ENCODE measurements at places on chromosomes 16 and 17.
A peak's percentile ranks its signal among the peaks of the same experiment; 100 is the strongest.

DNA sequence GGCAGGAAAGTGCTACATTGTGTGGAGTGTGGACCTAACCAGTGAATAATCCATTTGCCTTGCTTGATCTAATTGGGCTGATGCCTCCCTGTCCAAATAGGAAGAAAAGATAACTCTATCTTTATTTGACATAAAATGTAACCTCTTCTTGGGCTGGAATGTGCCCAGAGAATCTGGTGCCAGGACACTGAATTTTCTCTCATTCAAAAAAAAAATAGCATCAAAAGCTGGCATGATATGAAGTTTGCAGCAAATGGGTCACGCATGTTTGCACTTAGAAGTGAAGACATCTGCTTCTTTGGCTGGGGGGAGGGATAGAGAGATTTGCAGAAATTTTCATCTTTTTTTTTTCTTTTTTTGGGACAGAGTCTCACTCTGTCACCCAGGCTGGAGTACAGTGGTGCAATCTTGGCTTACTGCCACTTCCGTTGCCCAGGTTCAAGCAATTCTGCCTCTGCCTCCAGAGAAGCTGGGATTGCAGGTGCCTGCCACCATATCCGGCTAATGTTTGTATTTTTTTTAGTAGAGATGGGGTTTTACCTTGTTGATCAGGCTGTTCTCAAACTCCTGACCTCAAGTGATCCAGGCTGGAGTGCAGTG is 478.2 kb upstream of the EEF2KMT start:
- DNase-seq: no peak

DNA sequence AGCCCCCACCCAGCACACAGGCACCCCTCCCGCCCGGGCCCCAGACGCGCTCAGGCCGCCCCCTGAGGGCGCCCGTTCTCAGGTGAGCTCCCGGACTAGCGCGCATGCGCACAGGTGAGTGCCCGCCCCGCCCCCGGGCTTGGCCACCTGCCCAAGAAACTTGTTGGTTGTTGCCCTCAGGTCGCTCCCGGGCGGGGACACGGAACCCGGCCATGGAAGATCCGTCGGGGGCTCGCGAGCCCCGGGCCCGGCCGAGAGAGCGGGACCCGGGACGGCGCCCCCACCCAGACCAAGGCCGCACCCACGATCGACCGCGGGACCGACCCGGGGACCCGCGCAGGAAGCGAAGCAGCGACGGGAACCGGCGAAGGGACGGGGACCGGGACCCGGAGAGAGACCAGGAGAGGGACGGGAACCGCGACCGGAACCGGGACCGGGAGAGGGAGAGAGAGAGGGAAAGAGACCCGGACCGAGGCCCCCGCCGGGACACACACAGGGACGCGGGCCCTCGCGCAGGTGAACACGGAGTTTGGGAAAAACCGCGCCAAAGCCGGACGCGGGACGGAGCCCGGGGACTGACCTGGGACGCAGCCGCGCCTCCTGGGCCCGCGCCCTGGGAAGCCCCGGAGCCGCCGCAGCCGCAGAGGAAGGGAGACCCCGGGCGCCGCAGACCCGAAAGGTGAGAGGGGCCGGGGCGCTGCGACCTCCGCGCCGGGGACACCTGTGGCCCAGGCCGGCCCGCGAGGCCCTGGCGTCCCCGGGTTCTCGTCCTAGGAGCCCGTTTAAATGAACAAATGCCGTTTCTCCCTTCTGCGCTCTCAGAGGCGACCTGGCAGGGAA is at the start of gene MARVELD3:
Gene MARVELD3, plus strand, starts transcription at position 167 of the 840 bp plus-strand sequence. Its CDS starts 46 bp downstream, at position 213.
- DNase-seq: no peak

DNA sequence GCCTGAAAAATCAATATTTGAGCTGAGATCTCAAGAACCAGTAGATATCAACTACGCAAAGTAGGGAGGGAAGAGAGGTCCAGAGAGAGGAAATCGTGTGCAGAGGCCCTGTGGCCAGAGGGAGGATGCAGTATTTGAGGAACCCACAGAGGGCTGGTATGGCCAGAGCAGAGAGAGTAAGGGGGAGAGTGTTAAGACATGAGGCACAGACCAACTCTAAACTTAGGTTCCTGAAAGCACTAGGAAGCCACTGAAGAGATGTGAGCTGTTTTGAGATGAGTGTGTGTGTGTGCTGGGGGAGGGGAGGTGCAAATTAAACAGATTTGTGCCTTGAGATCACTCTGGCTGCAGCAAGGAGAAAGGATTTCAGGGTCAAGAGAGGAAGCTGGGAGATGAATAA is 10.9 kb downstream of the SLC13A2 start:
- DNase-seq: no peak

DNA sequence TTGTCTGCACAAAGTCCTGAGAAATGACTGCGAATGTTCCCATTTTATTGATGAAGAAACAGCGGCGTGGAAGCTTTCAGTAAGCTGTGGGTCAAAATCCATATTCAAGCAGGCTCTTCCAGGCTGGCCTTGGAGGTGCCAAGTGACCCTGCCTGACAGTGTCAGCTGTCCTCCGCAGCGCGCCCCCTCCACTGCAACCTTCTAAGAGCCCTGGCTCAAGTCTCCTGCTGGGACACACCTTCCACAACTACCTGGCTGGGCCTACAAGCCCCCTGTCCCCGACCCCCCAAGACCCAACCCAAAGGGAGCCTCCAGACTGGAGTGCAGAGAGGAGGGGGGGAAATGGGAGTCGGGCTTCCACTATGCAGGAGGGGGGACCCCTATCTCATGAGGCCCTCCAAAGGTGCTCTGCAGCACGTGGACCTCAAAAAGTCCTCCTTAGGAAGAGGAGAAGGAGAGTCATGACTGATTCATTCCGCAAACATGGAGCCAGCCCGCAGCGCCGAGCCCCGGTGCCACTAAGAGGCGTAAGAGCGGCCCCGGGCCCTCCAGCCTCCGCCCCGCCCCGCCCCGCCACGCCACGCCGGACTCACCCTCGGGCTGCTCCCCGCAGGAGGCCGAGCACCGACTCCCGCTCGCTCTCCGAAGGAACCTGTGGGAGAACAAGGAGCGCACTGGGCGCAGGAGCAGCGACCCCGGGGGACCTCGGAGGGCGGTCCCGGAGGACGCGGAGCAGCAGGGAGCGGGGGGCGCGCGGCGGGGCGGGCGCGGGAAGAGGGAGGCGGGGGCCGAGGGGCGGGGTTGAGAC is 574 bp downstream of the MPP3 start:
- no peak for DNase-seq

DNA sequence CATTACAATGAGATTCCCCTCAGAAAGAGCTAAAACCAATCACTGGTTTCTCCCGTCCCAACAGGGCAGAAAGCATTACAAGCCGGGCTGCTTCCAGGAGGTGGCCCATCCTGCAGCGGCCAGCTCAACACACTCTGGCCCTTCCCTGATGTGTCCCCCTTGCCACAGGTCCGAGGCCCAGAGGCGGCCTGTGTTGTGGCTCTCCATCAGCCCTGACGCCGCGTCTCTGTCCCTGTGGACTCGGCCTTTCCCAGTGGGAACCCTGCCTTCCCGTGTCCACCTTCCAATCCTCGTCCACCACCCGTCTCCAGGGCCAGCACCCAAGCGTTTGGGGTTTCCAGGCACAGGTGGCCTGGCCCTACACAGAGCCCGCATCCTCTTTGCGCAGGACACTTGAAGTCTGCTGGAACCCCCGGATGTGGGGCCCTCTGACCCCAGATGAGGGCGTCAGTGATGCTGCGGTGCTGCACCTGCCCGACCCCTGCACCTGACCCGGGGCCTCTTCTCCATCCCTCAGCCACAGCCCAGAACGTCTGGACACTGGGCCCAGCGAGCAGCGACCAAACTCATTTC is 21.1 kb downstream of the RAB40B start:
- DNase-seq: no peak

DNA sequence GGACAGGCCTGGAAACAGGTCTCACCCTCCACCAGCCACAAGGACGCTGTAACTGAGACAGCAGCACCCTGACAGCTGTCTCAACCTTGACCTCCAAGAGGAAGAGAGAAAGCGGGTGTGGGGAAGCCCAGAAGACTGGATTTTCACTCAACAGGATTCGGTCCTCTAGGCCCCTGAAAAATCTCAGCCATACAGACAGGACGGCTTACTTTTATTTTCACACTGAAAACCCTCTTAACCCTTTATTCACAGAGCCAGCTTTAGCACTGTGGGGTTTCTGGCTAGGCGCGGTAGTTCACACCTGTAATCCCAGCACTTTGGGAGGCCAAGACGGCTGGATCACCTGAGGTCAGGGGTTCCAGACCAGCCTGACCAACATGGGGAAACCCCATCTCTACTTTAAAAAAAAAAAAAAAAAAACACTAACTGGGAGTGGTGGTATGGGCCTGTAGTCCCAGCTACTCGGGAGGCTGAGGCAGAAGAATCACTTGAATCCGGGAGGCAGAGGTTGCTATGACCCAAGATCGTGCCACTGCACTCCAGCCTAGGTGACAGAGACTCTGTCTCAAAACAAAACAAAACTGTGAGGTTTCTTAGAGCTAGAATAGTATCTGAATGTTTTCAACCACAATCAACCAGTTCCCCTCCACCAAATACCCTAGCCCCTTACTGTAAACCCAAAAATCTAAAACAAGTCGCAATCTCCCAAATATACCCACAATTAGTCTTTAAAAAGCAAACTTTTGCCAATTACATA is 5.3 kb downstream of the ANKRD11 start:
- DNase-seq: no peak

DNA sequence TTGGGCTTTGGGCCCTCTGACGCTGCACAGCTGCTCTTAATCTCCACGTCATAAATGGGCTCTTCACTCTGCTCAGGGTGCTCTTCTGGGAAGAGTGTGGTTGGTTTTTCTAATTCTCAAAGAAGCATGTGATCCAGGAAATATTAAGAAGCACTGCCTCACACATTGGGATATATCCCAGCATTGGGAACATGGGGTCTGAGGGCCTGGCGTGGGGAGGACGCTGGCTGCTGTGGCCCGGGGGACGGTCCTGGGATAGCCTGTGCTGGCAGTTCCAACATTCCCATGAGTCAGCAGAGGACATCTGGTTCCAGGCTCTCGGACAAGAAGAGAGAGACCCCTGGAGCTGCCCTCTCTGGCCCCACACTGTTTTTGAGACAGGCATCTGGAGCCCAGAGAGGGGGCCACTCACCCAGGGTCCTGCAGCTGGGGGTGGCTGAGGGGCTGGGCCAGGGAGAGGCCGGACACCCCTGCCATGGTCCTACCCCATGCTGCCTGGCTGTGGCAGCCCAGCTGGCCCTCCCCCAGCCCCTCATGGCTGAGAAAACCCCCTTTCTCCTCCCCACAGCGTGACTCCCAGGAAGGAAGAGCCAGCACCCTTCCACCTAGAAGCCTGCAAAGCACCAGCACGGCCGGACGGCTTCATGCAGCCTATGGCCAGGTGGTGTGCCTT is 58.8 kb downstream of the NT5M start:
- no peak for DNase-seq

- peak; percentile 97 for DNase-seq
Measured at GRCh38 chr16:56964243-56965148, 2.7 kb downstream of the CETP start.

Measured in activated naive CD4-positive, alpha-beta T cell (primary cell).